ENCODE measurements at places on chromosomes 7 and 10. TPM values are rescaled to one million over a fixed set of nuclear protein-coding genes. Genes with fewer than 3 reads are reported as not detected.

DNA sequence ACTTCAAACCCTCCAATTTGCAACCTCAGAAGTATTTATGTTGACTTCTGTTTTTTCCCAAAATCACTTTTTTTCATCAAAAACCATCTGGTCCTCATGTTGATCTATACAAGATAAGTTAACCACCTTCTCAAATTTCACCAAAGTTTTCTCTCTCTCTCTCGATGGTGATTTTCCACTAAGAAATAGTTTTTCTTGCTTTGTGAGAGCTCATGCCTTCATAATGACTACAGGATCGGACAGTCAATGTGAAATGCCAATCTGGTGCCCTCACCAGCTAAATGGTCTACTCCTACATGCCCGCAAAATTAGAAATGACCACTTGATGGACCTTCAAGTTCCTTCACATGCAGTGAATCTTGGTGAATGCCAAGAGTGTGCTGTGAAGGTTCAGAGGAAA, 40.4 kb downstream of the CNNM1 start:
- DNase-seq = no peak

DNA sequence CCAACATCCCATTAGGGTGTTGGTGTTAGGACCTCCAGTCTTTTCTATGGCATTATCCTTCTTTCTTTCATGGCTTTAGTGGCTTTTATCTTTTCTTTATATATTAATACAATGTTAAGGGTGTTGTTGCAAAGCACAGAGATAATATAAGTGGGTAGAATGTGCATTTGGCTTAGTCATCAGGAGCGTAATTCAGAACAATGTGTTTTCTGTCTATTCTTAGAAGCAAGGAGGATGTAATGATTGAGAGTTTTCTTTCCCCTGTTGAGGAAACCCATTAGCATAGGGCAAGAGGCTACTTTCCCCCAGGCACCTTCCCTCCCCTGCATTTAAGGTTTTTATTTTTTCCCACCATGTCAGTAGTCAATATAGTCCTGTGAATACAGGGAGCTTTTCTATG, 79.7 kb downstream of the TMEM106B start:
- no peak for DNase-seq

DNA sequence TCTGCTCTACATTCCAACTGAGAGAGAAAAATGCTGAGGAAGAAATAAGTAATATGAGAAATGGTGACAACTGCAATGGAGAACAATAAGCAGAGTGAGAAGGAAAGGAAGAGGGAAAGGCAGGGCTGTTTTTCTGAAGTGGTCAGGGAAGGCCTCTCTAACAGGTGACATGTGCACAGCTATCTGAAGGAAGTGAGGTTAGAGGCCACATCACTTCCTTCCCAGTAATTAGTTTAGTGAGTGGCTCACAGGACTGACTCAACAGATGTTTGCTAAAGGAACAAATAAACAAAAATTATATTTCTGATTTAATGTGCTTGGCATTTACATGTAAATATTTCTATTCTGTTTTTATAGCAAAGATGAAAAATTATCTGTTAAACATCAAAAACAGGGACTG, 77.9 kb downstream of the ARHGAP21 start:
- DNase-seq = no peak

NEUROD6 gene
- 13.4 TPM for polyA plus RNA-seq
